ENCODE measurements at places on chromosomes 11 and 22.
A peak's percentile ranks its signal among the peaks of the same experiment; 100 is the strongest.

DNA sequence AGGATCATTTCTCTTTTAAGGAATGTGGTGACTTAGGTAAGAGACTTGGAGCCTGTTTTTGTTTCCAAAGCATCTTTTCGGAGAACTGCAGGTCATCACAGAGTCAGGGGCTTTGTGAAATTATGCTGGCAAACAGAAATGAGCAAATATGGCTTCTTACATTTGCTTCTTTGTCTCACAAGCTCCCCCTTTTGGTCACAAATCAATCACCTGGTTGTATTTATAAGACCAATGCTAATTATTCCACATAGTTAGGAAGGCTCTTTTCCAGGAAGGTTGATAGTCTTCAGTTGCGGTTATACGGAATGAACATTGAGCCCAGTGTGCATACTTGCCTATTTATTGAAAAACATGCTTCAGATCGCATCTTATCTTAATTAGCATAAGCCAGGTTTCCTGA is 34.6 kb upstream of the CEP126 start:
- peak; percentile 75 for DNase-seq

- no peak for DNase-seq
These were observed 35.6 kb downstream of the STK33 start for GRCh38 chr11:8558436-8558835.

DNA sequence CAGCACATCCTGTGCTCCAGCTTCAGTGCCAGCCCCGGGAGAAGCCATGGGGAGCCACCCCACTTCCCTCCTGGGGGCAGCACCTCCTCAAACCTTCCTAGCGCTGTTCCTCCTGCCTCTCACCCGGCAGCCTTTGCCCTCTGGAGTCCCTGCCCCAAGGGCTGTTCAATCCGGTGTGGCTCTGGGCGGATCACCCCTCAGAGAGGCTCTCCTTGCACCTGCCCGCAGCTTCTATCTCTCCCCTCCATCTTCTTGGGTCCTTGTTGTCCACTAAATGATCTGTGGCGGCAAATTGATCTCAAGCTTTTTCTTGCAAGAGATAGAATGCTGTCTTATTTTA is 18.1 kb upstream of the CDKN1C start:
- no peak for DNase-seq

DNA sequence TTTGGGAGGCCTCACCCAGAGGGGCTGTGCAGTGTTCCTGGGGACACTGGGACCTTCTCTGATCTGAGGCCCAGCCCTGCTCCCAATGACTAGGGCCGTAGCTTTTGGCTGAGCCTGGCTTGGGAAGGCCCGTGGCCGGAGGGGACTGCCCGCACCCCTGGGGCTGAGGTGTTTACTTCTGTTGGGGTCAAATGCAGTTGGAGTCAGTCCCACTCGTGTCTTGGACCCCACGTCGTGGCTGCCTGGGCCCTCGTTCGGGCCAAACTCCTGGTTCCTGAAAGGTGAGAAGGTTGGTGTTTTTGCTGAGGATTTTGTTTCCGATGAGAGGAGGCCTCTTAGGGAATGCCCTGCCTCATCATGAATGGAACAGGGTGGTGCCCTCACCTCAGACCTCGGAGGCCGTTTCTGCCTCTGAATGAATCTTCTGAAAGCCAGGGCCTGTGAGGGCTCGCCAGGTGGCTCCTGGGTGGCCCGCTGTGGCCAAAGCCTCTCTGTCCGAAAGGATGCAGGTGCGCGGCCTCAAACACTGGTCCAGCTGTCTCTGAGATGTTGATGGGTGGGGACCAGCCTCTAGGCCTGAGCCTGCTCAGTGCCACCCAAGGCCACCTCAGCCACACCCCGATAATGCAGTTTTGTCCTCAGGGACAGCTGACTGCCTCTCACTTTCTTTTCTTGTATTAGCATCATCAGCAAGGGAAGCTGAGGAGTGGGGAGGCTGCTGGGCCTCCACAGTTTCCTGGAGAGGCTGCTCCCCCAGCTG is 40.3 kb upstream of the A4GALT start:
- peak; percentile 48 for DNase-seq

DNA sequence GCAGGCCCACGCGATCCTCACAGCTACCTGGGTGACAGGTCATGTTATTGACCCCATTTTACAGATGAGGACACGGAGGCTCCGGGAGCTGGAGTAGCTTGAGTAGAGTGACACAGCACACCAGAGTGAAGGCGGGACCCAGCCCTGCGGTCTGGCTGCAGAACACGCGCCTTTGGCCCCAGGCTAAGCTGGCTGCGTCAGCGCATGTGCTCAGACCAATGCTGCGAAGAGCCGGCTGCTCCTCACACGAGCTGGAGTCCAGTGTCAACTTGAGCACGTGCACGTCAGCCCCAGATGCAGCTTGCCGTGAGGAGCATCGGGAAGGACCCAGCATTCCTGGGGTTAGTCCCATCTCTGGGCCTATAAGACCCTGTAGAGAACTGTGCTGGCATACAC is 49.9 kb downstream of the SCUBE1 start:
- no peak for DNase-seq

DNA sequence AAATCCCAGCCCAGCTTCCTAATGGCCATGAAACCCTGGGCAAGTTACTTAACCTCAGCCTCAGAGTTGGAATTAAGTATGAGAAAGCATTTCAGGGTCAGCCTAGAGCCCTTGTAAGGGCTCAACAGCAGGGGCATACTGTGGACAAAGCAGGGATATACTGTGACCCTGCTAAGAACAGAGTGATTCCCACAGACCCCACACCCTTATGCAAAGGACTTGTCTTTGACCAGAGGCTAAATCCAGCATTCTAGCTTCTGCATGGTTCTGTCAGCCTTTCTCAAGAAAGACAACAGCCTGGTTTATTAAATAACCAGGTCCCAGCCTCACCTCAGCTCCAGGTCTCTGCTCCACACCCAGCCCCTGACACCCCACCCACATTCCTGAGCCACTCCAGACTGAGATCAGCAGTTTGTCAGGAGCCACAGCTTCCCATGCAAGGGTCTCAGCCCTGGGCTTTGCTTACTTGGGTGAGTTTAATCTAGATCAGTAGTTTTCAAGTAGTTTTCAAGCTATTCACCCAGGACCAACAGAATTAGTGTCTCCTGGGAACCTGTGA is 69.2 kb downstream of the GALNT18 start:
- DNase-seq = no peak

DNA sequence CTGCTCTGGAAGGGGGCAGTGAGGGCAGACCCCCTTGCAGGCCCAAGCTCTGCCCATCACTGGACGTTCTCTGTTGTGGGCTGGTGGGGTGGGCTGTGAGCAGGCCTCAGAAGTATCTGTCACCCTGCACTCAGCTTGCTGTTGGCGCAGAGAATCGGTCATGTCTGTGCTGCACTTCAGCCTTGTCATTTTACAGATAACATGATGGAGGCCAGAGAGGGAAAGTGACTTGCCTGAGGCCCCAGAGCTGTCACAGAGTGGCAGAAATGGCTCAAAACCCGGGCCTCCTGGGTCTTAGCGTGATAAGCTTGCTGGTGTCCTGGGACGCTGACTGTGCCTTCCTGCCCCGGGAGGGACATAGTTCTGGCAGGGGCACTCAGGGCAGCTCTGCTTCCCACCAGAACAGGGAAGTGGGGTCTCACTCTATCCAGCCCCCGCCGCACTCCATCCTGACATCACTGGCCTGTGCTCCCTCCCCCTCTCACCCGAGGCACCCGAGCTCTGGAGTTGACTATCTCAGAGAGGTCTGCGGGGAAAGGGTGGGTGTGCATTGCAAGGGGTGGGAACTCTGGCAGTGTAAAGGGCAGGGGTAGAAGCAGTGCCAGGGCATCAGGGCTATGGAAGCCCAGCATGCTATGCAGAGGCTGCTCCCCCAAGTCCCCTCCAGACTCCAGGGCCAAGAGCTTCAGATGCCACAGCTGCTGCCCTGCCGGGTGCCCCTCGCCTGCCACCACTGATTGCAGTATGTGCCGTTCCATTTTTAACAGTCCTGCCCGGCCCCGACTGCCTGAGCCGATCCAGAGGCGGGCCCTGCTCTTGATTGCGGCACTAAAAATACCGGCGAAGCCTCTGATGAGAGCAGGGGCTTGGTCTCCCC is 50.4 kb upstream of the NECTIN1 start:
- no peak for DNase-seq

DNA sequence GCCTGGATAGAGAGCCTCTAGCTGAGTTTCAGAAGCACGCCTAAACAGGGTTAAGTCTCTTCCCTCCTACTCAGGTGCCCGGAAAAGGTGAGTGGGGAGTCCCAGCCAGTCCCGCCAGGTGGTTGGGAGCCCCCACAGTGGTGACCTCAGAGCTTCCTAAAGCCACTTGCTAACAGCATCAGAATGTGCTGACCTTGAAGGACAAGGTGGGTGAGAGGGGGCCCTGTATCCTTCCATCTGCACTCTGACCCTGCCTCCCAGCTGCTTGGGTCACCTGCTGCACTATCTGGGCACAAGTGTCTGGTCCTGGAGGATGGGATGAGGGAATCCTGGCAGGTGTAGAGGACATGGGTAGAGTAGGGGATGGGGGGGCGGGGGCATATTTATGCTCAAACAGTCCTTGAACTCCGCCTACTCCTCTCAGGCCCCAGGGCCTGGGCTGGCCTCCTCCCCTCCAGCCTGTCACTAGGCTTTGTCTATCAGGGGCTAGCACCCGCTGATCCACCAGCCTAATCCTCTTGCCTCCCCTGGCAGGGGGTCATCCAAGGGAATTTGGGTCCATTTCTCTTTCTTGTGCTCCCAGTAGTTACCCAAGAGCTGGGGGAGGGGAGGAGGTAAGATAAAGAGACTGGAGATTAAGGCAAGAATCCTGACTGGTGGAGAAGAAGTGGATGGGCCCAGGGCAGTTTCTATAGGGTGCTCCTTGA is 3.4 kb downstream of the USP2 start:
- no peak for DNase-seq

DNA sequence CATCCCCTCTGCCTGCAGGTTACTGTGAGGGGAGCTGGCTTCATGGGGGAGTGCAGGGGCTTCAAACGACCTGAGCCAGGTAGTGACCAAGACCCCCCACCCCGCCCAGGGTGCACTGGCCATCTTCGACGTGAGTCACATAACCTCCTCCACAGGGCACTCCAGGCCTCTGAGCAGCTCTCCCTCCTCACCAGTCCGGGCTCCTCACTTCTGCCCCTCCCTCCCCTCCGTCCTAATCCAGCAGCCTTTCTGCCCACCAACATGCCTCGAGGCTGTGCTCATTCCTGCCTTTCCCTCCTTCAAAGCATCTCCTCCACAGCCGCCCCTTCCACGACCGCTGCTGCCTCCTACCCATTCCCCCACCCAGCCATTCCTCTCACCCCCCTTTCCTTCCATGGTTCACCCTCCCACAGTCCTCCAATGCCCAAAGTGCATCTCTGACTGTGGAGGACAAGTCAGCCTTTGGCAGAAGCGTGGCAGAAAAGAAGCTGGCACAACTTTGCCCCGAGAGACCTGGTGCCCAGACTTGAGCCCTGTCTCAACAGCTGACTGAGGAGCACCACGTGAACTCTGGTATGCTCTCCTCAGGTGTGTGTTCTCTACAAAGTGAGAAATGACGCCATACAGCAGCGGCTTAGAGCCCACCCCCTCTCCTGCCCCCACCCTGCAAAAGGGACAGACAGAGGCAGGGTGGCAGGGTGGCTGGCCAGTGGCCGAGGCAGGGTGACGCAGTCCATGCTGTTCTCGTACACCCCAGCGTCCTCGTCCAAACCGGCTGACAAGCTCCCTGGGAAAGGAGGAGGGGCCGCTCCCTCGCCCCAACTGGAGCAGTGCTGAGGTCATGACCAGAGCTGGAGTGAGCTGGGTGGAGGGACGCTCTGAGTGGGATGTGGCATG is 30.4 kb downstream of the OPCML start:
- no peak for DNase-seq

GRCh38 chr11:56841210-56841810 is 92.8 kb upstream of the OR9G4 start:
- peak; percentile 66 for DNase-seq

GRCh38 chr11:59769111-59769510 is 13.9 kb downstream of the STX3 start:
- no peak for DNase-seq

GRCh38 chr11:36238881-36239280 is 50.3 kb downstream of the COMMD9 start:
- DNase-seq = no peak

GRCh38 chr22:35465109-35465701 is 65.3 kb downstream of the MCM5 start:
- no peak for DNase-seq

DNA sequence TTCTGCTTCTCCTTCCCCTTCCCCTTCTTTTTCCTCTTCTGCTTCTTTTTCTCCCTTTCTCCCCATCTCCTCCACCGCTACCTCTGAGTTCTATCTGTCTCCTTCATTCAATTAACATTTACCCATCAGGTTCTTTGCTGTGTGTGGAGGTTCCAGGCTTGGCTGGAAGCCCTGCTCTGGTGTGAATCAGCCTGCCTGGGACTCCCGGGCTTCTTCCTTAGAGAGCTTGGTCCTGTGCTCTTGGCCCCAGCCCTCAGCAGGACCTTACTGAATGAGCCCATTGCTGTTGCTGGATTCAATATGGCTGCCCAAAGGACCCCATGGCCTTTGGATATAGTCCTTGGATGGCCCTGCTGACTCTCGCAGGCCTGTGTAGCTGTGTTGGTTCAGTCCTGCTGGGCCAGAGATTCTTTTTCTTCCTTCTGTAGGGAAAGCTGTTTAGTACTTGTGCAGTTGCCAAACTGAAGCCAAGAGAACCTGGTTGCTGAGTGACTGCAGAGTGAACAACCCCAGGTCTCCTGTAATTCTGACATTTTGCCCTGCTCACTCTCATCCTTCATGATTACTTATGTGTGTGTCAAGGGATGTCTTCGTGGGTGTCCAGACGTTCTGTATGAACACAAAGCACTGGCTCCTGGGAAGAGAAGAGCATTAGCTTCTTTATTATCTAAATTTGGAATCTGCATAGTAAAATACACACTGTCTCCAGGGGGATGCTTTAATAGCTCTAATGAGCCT is 81.0 kb upstream of the ZBED5 start:
- DNase-seq = no peak

DNA sequence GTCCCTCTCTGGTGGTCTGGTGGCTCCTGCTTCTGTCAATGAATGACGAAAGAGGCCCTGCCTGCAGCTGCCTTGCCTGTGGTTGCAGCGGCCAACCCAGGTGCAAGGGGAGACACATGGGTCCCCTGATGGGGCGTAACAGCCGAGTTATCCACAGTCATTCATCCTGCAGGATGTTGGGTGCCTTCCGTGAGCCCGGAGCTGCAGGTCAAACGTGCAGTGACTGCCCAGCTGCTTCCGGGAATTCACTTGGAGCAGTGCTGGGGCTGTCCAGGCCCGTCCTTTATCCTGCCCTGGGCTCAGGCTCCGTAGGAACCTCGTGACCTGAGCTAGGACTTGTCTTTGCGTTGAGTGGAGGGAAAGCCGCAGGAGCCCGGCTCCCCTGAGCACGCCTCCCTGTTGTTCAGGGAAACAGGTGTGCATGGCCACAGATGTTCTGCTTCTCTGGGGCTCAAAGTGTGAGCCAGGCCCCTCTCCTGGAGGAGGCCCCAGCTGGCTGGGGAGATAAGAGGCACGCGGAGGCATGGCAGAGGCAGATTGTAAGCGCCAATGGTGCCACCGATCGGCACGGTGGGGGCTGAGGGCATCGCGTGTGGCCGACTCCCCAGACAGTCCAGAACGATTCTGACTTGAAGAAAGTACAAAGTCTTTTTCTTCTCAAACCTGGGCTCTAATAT is 635.4 kb downstream of the BRD1 start:
- no peak for DNase-seq

All from NAMALWA (cell line).